ENCODE measurements at places on chromosomes 6 and 20.

- no peak for DNase-seq
Observed at GRCh38 chr6:166204852-166205650, 37.4 kb upstream of the TBXT start.

DNA sequence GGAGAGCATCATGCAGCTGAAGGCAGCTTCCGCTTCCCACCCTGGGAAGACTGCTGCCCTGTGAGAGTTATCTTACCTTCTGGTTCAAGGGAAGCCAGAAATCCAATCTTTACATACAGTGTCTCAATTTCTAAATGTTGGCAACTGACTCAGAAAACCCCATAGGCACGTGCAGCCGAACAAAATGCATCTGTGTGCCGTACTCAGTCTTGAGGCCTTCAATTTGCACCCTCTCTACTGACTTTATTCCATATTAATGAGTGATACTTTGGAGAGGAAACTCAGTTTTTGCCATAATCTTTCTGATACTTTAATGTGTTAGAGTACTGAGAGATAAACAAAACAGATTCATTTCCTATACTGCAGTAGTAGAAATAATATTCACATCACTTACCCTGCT is 172.5 kb upstream of the C6orf118 start:
- no peak for DNase-seq

DNA sequence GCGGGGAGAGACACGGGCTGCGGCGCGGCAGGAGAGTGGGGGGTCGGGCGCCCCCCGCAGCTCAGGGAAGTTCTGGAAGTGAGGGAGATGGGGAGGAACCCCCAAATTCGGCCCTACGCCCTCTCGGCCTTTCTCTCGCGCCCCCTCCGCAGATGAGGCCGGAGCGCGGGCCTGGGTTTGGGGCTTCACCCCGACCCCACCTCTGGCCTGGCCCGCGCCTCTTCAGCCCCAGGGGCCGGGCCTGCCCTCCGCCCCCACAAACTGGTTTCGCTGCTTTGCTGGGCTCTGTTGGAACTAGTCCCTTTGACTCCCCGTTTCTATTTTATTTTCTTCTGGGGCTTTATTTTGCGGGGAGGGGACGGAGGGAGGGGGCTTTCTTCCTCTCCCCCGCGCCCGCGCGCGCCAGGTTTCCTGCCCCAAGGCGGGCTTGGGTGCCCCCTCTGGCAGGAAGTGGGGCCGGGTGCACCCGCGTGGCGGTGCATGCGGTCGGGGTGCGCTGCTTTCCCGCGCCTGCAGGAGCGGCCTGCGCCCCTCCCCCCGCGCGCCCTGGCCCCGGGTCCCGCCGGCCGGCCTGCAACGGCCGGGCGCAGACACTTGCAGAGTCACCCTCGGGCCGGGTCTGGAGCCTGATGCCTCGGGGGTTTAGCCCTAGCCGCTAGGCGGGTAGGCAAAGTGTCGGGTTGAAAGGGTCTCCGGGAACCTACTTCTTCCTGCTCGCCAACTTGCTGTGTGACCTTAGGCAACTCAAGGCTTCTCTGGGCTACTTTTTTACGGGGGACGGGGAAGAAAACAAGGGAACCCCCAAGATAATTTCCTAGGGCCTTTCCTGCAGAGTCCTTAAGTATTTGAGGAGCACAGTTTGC is 1.3 kb downstream of the HMGA1 start:
- DNase-seq = peak; percentile 50

- no peak for DNase-seq
Observed at GRCh38 chr20:8213831-8214587, 81.9 kb downstream of the PLCB1 start.

DNA sequence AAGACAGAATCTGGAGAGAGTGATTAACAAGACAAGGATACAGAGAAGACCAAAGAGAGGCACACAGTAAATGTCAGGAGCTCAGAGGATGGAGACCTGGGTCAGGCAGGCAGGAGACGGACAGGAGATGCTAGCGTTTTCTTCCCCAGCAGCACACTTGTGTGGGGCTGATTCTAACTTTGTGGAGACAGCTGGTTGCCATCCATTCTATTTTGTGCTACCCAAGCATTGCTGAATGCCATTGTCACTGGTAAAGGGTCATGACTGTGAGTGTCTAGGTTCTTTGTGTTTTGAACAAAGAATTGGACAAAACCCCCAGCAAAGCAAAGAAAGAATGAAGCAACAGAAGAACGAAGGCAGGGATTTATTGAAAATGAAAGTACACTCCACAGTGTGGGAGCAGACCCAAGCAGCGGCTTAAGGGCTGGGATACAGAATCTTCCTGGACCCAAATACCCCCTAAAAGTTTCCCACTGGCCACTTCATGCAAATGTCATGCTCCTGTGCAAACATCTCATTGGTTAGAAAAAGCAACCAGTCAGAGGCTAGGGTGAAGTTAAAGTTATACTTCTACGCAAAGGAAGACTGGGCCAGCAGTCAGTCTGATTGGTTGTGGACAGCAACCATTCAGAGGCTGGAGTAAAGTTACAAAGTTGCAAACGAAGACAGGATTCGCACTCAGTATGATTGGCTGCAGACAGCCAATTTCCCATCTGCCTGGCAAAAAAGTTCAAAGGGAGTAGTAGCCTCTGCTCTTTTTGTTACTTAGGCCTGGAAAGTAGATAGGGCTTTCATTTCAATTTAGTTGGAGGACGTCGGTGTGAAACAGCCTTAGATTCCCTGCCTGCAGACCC is 17.5 kb downstream of the PTK7 start:
- DNase-seq = no peak

DNA sequence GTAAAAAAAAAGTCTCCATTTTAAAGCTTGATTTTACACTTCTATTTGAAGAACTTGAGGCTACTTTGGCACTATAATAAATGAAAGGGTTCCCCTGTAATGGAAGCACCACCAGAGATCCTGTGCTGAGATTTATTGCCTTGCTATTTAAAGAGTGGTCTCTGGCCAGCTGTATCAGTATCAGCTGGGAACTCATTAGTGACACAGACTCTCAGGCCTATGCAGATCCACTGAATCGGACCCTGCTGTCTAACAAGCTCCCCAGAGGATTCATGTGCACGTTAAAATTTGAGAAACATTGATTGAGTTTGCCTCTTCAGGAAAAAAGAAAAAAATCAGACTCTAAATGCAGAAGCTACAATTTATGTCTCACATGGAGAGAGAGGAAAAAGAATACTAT is 299.9 kb upstream of the BMP2 start:
- DNase-seq = no peak

DNA sequence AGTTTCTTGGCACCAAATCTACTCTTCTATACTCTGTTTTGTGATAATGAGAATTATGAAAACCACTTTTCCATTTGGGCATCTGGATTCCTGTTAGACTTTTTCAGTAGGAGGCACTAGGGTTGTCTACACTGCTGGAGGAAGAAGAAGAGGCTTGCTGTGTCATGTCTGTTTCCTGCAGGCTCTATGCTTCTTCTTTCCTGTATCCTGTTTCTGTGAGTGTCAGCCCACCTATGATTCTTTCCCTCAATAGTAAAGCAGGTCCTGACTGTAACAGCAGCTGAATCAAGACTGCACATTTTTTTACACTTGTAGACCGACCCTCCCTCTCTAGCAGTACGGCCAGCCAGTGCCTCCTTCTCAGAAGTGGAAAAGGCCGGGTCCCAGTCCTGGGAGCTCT is 603.9 kb downstream of the HDGFL1 start:
- DNase-seq = no peak

DNA sequence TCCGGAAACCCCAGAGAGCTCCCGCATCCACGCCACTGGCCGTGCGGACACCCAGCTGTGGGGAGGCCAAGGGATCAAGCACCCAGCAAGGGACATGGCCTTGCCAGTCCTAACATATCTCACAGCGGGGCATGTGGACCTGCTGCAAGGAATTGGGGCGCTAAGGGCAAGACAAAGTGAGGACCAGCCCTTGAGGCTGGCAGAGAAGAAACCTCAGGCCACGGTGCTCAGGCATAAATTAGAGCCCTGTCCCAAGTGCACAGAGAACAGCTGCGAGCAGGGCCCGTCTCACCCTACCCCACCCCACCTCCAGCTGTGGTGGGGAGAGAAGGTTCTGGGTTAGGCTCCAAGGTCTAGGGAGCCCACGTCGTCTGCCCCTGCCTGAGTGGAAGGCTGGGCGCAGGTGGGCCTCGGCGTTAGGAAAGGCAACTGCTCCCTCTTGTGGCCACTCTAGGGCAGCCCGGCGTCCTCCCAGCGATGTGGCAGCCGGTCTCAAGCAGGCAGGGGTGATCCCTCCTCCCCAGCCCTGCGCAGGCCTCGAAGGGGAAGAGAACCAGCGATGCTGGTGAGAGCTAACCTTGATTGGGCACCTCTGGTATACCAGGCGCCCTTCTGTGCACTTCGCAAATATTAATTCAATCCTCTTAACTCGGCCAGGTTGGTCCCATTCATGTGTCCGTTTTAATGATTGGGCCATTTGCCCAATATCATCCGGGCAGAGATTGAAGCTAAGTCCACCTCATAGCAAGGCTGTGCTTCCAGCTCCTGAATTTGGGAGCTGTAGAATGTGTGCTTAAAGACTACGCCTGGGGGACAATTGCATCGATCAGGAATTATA is 235.8 kb downstream of the NFATC2 start:
- DNase-seq = peak; percentile 75

GRCh38 chr6:139699911-139700310 is 325.5 kb upstream of the CITED2 start:
- DNase-seq = no peak

GRCh38 chr6:44333273-44333919 is 9.1 kb upstream of the SPATS1 start:
- DNase-seq = no peak

DNA sequence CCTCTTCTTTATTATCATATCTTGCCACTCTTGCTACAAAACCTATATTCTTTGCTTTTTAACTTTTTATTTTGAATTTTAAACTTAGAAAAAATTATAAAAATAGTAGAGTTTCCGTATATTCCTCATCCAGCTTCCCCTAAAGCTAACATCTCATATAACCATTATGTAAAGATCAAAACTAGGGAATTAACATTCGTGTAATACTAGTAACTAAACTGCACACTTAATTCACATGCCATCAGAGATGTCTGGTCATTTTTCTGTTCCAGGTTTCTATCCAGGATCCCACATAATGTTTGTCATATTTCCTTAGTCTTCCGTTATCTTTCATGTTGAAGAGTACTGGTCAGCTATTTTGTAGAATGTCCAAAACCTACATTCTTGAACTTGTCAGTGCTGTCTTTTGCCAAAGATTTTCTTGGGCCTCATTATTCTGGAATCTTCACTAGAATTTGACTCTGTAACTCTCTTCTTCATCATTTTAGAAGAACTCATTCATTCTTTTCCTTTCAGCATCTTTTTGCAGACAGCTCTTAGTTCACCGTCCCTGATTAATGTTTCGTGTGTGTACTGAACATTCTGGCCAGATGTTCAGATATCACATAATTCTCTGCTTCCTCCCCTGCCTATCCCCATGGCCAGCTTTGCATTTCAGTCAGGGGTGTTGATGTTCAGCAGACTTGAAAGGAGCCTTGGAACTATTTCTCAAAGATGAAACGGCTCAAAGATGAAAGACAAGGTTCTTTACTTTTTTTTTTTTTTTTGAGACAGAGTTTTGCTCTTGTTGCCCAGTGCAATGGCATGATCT is 9.4 kb downstream of the CTNNBL1 start:
- no peak for DNase-seq

- DNase-seq = no peak
Observed at GRCh38 chr20:49313283-49313682, 35.4 kb upstream of the ZNFX1 start.

DNA sequence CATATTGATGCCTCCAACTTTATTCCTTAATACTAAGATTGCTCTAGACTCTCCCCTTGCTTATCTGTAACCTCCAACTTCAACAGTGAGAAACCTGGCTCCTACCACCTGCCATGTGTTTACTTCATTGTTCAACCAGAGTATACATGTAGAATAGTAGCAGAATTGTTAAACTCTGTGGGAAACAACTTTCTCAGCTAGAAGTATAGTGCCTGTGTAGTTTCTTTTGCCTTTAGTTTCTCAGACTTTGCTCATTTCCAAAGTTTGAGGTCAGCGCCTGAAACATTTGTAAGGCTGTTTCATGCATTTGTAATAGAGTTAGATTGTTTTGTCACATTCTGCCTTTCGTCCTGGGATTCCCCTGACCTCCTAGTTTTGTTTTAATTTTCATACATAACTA is 34.9 kb upstream of the HECA start:
- no peak for DNase-seq

- no peak for DNase-seq
Observed at GRCh38 chr6:47741807-47742206, 40.0 kb upstream of the OPN5 start.

- DNase-seq = no peak
Observed at GRCh38 chr20:61521687-61522420, 269.8 kb downstream of the CDH4 start.

DNA sequence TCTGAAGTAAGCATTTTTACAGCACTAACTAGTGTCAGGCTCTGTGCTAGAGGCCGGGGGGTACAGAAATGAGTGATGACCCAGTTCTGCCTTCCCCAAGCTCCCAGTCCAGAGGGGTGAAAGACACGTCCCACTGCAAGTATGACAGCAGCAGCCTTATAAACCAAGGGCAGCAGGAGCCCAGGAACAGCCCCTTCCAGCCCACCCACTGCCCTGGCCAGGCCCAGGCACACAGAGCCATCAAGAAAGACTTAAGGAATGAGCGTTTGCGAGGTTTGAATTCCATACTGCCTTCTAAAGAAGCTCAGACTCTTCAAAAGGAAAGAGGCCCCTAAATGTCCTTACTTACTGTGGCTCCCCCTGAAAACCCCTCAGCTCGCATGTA is 10.0 kb downstream of the TRERF1 start:
- DNase-seq = no peak

- no peak for DNase-seq
Observed at GRCh38 chr6:113907102-113907815, 50.1 kb downstream of the MARCKS start.

DNA sequence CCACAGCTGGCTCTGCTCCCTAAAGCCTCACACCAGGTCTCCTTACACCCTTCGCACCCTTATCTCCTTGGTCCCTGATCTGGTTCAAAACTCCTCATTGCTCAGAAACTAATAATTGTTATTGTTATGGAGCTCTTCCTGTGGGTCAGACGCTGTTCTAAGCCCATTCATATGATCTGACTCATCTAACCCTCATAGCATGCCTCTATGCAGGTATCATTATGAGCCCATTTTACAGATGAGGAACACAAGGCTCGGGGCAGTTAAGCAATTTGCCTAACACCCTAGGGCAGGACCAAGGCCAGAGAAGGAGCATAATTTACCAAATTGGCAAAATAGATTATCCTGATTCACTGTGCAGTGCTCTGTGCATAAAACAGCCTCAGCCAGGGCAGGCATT is 51.8 kb upstream of the CCDC167 start:
- no peak for DNase-seq

DNA sequence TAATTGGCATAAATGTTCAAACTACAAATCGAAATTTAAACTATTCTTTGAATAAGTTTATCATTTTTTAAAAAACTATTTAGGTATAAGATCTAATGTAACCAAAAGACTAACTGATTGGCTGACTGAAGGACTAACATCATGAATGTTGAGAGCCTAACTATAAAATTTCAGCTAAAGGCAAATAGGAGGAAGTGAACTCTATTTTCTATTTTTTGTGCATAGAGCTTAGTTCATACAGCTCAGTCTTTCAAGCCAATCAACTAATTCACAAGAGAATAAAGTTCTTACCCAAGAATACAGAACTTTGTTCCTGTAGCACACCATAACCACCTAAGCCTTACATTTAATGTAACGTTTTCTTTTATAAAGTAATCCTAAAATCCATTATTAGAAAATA is 46.3 kb upstream of the STXBP5 start:
- DNase-seq = no peak

GRCh38 chr6:136983687-136984086 is 61.1 kb downstream of the IL20RA start:
- no peak for DNase-seq

Measured in stimulated activated CD4-positive, alpha-beta T cell treated with anti-CD3 and anti-CD28 coated beads, TNF-alpha, amount 100 ng/mL, for 24 hours (primary cell).